ENCODE measurements at places on chromosomes 2 and 18.

GRCh38 chr2:96305979-96306308 lies 598 bp upstream of the SNRNP200 start:
- no peak for DNase-seq

DNA sequence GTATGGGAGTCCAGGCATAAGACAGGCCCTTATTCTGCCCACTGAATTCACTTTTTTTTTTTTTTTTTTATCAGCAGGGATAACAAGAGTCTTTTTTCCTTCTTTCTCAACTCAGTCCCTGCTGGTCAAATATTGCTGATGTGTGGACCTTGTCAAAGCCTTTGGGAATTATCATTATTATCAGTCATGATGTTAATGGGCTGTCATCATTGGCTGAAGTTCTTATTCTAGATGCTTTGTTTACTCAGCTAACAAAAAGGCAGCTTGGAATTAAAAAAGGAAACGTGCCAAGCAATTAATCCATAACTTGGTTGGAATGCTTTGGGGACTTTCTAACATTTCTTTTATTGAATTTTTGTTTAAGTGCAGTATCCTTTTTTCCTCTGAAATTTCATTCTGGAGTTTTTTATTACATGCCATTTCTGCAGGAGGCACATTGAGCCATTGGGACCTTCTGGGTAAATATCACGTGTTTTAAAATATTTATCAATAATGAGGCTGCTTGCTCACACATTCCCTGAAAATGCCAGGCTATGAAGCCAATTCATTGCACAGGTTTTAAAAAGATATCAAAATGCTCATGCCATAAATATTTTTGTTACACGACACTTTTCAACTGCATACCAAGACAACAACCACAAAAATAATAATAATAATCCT lies 246.3 kb downstream of the TXNL1 start:
- no peak for DNase-seq

DNA sequence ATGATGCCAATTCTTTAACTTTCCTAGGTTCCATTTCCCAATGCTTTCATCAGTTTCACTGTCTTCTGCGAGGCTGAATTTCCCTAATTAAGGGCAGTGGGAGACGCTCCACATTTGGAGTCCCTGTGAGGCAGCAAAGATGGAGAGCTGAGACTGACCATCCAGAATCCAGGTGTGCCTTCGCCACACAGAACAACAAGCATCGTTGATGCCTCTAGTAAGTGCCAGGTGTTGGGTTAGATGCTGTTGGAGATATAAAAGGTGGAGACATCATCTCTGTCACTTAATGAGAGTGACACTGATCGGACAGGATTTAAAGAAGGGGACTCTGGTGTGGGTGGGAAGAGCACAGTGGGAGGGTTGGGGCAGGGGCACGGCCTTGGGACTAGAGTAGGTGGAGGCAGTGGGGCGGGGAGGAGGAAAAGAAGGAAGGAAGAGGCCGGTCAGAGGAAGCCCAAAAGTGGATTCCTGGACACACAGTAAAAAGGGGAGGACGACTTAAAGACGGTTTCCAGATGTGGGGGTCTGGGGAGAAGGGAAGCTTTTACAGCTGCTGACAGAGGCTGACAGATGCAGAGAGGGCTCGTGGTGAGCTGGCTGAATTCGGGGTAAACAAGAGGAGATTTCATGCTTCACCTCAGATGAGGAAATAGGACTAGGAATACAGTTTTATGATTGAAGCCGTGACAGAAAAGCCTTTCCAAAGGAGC lies 113.0 kb downstream of the BCL2 start:
- no peak for DNase-seq

- no peak for DNase-seq
Observed at GRCh38 chr18:57113799-57114420, 33.0 kb upstream of the BOD1L2 start.

GRCh38 chr18:79367480-79367879 lies 28.2 kb upstream of the NFATC1 start:
- no peak for DNase-seq

GRCh38 chr18:63236406-63236805 lies 83.2 kb downstream of the BCL2 start:
- DNase-seq: no peak

GRCh38 chr2:85949280-85949679 lies 60.5 kb upstream of the ST3GAL5 start:
- DNase-seq: no peak

Data from CD4-positive, alpha-beta T cell (primary cell).